ENCODE measurements at places on chromosomes 7 and 10.

DNA sequence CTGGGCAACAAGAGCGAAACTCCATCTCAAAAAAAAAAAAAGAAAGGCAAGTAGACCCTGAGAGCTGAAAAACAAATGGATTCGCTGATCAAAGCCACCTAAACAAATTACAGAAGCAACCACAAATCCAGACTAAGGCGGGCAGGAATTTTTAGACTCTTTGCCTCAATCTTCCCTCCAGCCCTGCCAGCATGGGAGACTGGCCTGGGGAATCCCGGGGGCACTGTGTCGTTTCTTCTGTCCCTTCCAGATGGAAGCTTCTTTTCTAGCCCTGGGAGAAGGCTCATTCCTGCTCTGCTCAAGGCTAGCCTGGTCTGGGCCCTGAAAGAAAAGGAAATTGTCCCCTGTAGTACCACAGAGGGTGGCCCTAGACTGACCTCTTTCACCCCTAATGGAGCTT, 15.6 kb upstream of the SERPINE1 start:
- no peak for DNase-seq

DNA sequence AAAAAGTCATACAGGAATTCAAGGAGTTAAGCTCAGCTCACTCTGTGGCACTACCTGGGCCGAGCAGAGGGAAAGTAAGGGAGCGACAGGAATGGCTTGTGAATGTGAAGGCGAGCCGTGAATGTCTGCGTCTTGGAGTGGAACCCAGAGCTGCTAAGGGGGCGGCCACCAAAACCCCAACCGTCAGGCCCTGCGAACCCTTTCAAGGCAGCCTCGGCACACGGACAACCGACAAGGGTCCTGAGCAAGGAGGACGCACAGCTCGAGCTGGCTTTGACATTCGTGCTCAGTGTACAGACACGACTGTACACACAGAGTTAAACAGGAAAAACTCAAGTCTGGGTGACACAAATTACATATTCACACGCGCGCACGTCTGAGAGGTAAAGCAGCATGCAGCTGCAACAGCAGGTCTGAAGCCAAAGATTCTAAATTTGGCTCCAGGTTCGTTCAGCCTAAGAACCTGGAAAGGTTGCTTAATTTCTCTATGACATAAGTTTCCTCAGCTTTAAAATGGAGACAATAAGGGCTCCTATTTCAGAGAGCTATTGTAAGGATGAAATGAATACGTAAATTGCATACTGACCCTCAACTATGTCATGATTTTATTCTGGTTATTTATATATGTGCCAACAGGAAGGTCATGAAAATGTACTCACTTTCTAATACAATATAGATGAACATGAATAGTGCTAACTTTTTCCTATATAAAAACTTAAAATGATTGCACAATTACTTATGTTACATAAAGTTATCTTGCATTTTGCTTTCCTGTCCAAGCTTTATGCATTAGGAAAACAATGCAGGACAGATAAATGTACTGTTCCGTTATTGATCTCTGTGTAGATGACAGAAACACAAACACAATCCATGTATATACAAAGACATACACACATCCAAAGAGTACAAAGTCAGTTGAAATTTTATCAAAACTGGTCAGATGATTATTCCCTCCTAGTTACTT, 192.9 kb downstream of the ZMYND11 start:
- no peak for DNase-seq

GRCh38 chr10:72272689-72273409, 875 bp upstream of the DDIT4 start:
- DNase-seq, result no peak

GRCh38 chr10:96984541-96985131, 152.5 kb downstream of the LCOR start:
- no peak for DNase-seq

GRCh38 chr10:123576706-123577105, 89.4 kb upstream of the GPR26 start:
- DNase-seq, result no peak

Data from stimulated activated naive CD4-positive, alpha-beta T cell (primary cell).